Lung (tissue), 17 donors: ENCODE measurements at places on chromosomes 5 and 9. TPM values are rescaled to one million over a fixed set of nuclear protein-coding genes. Genes with fewer than 3 reads are reported as not detected.

DNA sequence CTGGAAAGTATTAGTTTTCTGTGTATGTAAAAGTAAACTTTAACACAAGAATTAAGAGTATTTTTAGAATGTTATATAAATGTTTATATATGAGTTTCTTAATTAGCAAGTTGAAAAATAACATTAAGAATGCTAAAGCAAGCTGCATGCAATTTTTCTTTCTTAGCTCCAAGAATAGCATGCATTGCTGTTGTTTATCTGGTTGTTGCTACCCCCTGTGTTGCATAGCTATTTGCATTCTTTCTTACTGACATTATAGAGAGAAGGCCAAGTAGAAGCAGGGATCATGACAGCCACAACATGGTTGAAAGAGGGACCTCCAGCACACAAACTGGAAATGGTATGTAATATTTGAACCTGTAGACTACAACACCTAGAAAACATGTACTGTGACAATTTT is 94.8 kb downstream of the ERCC6L2 start:
- no peaks in the 10 kb centered on the region for H3K27me3 ChIP-seq
- peak; percentile 58 for DNase-seq
- H3K27ac ChIP-seq: no peak overlapping the region
- H3K4me1 ChIP-seq: peaks cover 13% of the 10 kb centered on the region
- peaks cover 21% of the 10 kb centered on the region for H3K36me3 ChIP-seq
- no peak overlapping the region for H3K4me3 ChIP-seq

- no peaks in the 10 kb centered on the region for H3K36me3 ChIP-seq
- H3K27me3 ChIP-seq: no peaks in the 10 kb centered on the region
- H3K4me1 ChIP-seq: peaks cover 7% of the 10 kb centered on the region
Measured at GRCh38 chr5:15926586-15926985, 253.0 kb downstream of the MARCHF11 start.

DNA sequence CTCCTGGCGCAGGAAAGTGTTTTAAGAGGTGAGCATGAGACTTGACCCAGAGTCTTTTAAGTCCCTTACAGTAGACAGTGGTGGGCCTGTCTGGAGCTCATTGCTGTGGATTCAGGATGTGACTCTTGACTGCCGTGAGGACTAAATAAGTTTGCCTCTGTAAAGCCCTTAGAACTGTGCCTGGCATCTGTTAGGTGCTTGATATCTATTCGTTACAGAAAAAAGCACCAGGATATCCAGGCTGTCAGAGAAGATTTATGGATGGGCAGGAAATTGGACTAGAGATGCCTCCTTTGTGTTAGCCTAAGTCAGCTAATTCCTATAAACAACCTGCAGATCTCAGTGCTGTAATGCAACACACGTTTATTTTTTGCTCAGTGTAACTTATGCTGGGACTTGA is 12.6 kb downstream of the ERGIC1 start:
- H3K27me3 ChIP-seq: no peaks in the 10 kb centered on the region
- peak; percentile 64 for DNase-seq
- H3K4me3 ChIP-seq: no peak overlapping the region
- peak overlapping the region; percentile 57 for H3K27ac ChIP-seq

- H3K4me3 ChIP-seq: no peak overlapping the region
- no peaks in the 10 kb centered on the region for H3K4me1 ChIP-seq
- H3K36me3 ChIP-seq: peaks cover 4% of the 10 kb centered on the region
- no peak for DNase-seq
- no peaks in the 10 kb centered on the region for H3K27me3 ChIP-seq
Measured at GRCh38 chr5:31477516-31477915, 54.4 kb downstream of the DROSHA start.

GRCh38 chr9:9945966-9946365 is 666.8 kb downstream of the PTPRD start:
- no peaks in the 10 kb centered on the region for H3K4me1 ChIP-seq
- H3K27me3 ChIP-seq: no peaks in the 10 kb centered on the region
- H3K4me3 ChIP-seq: no peak overlapping the region
- H3K36me3 ChIP-seq: no peaks in the 10 kb centered on the region
- DNase-seq: no peak

DNA sequence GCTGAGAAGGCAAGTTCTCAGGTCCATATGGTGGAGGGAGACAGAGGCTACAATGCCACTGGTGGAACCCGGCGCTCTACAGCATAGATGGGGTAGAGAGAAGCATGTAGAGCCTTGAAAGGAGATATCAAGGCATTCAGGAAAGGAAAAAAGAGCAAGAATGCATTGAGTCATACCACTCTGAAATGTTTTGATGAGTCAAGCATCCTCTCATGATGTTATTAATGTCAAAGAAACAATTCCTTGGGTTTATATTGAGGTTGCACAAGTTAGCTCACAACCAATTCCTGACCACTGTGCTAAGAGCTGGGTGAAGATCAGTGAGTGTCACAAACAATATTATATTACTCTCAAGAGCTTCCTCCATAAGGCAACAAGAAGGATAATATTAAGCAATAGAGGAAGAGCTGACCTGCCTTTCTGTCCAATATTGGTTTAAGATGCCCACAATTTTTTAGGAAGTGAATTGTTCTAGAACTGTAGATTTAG is 178.0 kb downstream of the RFK start:
- peaks cover 2% of the 10 kb centered on the region for H3K4me1 ChIP-seq
- no peak overlapping the region for H3K27ac ChIP-seq
- no peak for DNase-seq
- no peaks in the 10 kb centered on the region for H3K36me3 ChIP-seq

DNA sequence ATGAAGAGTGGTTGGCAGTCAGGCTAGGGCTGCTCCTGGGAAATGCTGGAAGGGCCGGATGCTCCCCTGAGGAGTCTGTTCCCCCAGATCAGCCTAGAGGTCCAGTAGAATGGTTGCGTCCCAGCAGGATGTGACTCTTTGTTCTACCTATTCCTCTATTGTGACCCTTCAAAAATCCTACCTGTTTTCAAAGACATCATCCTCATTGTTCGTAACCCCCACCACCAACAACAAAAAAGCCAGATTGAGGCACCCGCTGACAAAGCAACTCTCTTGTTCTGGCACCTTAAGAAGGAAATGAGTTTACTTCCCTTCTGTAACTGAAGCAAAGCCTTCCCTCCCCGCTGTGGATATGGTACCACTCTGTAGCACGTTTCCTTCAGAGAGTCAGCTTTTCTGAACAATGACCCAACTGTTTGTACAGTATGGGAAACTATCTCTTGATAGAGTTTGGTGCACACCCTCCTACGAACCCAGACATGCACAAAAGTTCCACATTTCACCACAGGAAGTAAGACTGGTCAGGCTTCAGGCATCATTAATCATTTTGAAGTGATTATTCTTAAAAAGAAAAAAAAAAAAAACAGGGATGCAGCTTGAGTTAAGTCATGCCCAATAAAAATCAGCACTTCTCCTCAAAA is 207.2 kb downstream of the ENC1 start:
- no peaks in the 10 kb centered on the region for H3K27me3 ChIP-seq
- no peaks in the 10 kb centered on the region for H3K36me3 ChIP-seq
- peaks cover 26% of the 10 kb centered on the region for H3K4me1 ChIP-seq
- no peak overlapping the region for H3K27ac ChIP-seq

- no peak overlapping the region for H3K4me3 ChIP-seq
- no peaks in the 10 kb centered on the region for H3K4me1 ChIP-seq
- no peak for DNase-seq
- no peaks in the 10 kb centered on the region for H3K36me3 ChIP-seq
Measured at GRCh38 chr5:56729488-56729887, 85.9 kb upstream of the MAP3K1 start.

DNA sequence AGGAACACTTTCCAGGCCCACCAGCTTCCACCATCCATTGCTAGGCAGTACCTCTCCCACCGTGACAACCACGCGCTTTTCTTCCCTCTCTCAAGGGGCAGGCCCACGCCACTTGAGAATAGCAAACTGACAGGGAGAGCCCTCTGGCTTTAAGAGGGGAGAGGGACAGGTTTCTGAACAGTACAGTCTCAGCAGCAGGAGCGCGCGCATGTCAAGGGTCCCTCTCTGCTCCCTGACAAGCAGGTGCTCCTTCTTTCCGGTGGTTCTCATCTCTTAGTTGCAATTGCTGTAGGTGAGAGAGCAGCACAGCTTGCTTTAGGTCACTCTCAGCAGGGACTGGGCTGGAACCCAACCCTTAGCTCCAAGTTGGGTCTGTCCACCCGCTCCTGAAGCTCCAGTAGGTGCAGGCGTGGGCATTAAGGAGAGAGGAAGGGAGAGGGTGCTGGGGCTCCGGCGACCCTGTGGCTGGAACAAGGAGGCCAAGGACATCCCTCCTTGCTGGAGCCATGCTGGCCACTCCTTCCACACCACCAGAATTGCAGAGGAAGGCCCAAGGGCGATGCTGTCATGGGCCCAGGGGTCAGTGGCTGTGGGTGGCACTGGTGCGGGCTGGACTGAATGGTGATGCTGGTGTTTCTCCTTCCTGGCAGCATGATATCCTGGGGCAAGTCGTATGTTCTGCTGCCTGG is 9.0 kb upstream of the PHF2 start:
- H3K4me3 ChIP-seq: peak overlapping the region; percentile 24
- no peaks in the 10 kb centered on the region for H3K27me3 ChIP-seq
- peaks cover 15% of the 10 kb centered on the region for H3K36me3 ChIP-seq
- H3K27ac ChIP-seq: peak overlapping the region; percentile 94
- DNase-seq: peak; percentile 48
- H3K4me1 ChIP-seq: peaks cover 12% of the 10 kb centered on the region

DNA sequence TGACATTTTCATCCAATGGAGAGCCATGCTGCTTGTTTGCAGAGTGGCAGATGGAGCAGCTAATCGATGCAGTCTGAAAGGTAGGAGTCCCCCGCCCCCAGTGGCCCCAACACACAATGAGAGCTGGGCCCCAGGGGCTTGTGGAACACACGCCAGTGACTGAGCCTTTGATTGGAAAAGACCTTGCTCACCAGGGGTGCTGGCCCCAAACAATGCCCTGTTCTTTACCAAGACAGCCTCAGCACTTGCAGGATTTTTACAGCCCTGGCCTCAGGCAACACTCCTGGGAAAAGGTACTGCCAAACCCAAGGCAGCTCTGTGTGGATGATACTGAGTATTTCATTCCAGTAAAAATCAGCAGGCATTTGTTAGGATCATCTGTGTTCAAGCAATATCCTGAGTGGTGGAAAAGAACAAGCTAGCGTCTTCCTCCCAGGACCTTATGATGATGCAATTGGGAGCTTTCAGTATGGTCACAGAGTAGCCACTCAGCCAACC is 276.8 kb upstream of the CLINT1 start:
- no peaks in the 10 kb centered on the region for H3K36me3 ChIP-seq
- H3K4me1 ChIP-seq: no peaks in the 10 kb centered on the region
- H3K4me3 ChIP-seq: no peak overlapping the region
- no peaks in the 10 kb centered on the region for H3K27me3 ChIP-seq
- H3K27ac ChIP-seq: no peak overlapping the region
- no peak for DNase-seq

- no peak for DNase-seq
- no peaks in the 10 kb centered on the region for H3K4me1 ChIP-seq
- H3K27me3 ChIP-seq: peaks cover 5% of the 10 kb centered on the region
- H3K36me3 ChIP-seq: no peaks in the 10 kb centered on the region
- H3K4me3 ChIP-seq: no peak overlapping the region
Measured at GRCh38 chr9:124005029-124005771, 6.4 kb upstream of the LHX2 start.

GRCh38 chr5:139895046-139895445 is 99.4 kb downstream of the PSD2 start:
- H3K27ac ChIP-seq: no peak overlapping the region
- H3K27me3 ChIP-seq: no peaks in the 10 kb centered on the region

DNA sequence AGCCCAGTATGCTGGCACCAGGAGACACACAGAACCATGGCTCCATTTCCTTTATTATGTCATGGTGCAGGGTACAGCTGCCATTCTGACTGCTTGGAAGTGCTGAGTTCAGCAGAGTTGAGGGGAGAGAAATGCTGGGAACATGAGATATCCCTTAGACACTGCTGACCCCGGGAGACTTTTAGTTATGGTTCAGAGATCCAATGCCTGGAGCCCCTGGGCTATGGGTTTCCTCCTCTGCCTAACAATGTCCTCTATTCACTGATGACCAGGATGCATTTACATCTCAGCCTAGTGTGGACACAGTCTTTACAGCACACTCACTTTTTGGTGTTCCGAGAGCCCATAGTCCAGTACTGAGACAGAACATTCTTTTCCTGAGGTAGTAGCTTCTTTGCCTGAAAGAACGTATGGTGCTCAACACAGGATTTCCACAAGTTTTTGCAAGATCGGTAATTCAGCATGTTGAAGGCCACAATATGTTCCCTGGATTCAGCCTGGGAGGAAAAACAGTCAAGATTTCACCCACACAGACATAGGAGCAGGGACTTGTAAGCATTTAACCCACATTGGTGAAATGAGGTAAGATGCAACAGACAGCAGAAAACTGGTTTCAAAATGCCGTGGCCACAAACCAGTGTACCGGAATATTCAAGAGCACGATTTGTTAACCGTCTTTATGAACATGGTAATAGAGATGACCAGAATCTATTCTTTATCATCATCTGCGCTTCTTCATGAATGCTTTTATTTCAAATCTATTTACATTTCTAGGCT is 71.3 kb downstream of the PTPN3 start:
- DNase-seq: no peak
- H3K4me1 ChIP-seq: no peaks in the 10 kb centered on the region
- H3K4me3 ChIP-seq: no peak overlapping the region
- no peaks in the 10 kb centered on the region for H3K36me3 ChIP-seq
- H3K27me3 ChIP-seq: no peaks in the 10 kb centered on the region

- H3K27me3 ChIP-seq: no peaks in the 10 kb centered on the region
- H3K4me3 ChIP-seq: no peak overlapping the region
- no peak for DNase-seq
- H3K36me3 ChIP-seq: no peaks in the 10 kb centered on the region
Measured at GRCh38 chr5:163193886-163194285, 243.5 kb upstream of the CCNG1 start.

DNA sequence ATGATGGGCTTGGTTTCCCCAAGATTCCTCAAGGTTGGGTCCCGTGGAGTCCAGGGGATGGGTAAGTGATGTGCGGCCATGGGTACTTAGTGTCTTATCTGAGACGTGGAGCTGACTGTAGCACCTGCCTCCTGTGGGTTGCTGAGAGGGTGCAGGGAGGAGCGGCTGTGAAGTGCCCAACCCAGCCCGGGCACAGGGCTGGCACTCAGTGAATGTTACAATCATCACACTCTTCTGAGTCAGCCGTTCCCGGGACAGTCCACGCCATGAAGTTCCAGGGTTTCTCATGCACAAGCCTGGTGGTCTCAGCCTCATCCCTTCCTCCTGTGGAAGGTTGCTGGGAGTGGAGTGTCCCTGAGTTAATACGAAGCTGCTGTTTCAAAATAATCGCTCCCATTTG is 29.1 kb downstream of the NTNG2 start:
- H3K4me3 ChIP-seq: no peak overlapping the region
- H3K27me3 ChIP-seq: peaks cover 5% of the 10 kb centered on the region
- no peak overlapping the region for H3K27ac ChIP-seq
- H3K36me3 ChIP-seq: no peaks in the 10 kb centered on the region

GRCh38 chr5:23612701-23613100 is 105.3 kb downstream of the PRDM9 start:
- H3K4me3 ChIP-seq: no peak overlapping the region
- no peaks in the 10 kb centered on the region for H3K27me3 ChIP-seq
- H3K36me3 ChIP-seq: no peaks in the 10 kb centered on the region
- no peaks in the 10 kb centered on the region for H3K4me1 ChIP-seq
- DNase-seq: no peak

The ENTPD2 gene
- polyA plus RNA-seq: 0.53 TPM

The SYK gene
- 13.7 TPM for polyA plus RNA-seq

The SPINK13 gene
- polyA plus RNA-seq: not detected

The PCDHGA6 gene
- polyA plus RNA-seq: 0.96 TPM

The FAM13B gene
- polyA plus RNA-seq: 7.6 TPM
